Posterior vena cava (tissue), 2 donors: ENCODE measurements at places on chromosomes 3 and 15. TPM values are rescaled to one million over a fixed set of nuclear protein-coding genes. Genes with fewer than 3 reads are reported as not detected.

PLSCR2 gene
- 0.43 TPM for total RNA-seq

EBLN2 gene
- total RNA-seq = 4.8 TPM

CCDC50 gene
- 124 TPM for total RNA-seq

CIB2 gene
- total RNA-seq = 6.7 TPM

SLTM gene
- total RNA-seq = 71.1 TPM

POC1A gene
- total RNA-seq = 1.7 TPM

CCDC80 gene
- 294 TPM for total RNA-seq

SLC28A2 gene
- not detected for total RNA-seq

IL17RD gene
- total RNA-seq = 17.9 TPM

CRELD1 gene
- total RNA-seq = 22.3 TPM

SOX14 gene
- total RNA-seq = not detected

NAALADL2 gene
- 18.2 TPM for total RNA-seq

COPS2 gene
- 82.4 TPM for total RNA-seq

IL20RB gene
- total RNA-seq = 1.8 TPM

FAM227B gene
- 8.0 TPM for total RNA-seq

GOLGA6A gene
- total RNA-seq = not detected

SLC2A2 gene
- total RNA-seq = not detected

WNT5A gene
- total RNA-seq = 6.7 TPM

SLC7A14 gene
- 0.05 TPM for total RNA-seq

SATB1 gene
- 10.8 TPM for total RNA-seq

FOXB1 gene
- not detected for total RNA-seq
